ENCODE measurements at places on chromosomes 7 and 10.

DNA sequence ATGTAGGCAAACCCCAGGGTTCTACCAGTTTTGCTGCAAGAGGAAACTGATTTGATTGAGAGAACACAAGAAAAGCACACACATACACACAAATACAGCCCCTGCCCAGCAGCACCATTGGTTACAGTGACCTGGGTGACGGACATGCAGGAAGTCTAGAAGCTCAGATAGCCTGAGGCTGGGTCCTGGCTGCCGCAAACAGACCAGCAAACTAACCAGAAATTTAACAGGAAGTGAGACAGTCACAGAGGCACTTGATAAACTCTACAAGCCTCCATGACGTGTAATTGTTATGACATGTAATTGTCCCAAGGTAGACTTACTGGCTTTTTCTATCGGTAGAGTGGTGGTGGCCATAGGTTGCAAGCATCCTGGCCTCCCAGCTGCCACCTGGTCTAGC, 58.9 kb downstream of the PRKAR2B start:
- no peak for DNase-seq

GRCh38 chr7:102140952-102141370, 145.7 kb upstream of the SH2B2 start:
- DNase-seq, result no peak

GRCh38 chr10:29756451-29756850, 121.7 kb upstream of the SVIL start:
- no peak for DNase-seq

DNA sequence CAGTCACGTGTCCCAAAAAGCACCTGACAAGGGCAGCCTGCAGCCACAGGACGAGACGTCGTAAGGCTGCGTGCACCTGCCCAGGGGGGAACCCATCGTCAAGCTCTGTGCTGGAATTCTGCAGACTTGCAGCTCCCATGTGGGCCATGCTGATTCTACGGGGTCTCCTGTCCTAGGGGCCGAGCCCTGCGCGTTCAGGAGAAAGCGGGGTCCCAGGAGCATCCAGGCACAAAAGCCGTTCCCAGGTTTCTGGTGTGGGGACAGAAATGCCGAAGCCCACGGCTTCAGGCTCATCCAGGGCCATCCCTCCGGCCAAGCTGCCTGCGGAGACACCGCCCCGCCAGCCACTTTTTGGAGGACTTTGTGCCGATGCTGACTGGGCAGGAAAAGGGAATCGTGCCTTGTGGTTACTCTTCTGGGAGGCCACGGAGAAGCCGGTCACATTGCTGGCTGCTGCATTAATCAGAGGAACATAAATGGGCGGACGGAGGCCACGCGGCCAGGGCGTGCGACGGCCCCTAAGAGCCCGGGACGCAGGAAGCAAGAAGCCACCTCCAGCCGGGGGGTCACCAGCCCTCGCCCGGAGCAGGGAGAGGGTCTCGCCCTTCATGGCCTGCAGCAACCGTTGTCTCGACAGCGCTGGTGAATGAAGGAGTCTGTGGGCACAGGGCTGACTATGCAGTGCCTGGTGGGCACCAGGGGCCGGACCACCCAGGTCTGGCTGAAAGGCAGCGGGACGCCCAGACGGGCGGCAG, 62.6 kb upstream of the PDGFA start:
- DNase-seq, result no peak

- no peak for DNase-seq
Measured at GRCh38 chr10:60299961-60300883, 89.5 kb downstream of the ANK3 start.

DNA sequence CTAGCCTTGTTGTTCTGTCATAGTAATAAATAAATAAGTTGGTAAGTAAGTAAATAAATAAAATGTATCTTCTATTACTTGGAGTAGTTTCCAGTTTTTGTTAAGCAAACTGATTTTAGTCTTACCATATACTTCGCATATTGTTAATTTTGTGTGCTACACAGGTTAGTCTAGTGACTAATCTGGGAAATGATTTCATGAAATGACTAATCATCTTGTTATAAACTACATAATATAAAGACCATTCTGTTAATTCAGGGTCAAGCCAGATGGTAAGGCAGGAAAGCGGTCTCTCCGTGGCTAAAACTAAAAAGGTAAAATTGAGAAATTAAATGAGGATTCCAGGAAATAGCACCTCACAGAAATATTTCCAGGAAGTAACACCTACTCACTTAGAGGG, 58.5 kb upstream of the FOXP2 start:
- DNase-seq, result no peak

- no peak for DNase-seq
Measured at GRCh38 chr10:118028619-118029018, 18.1 kb downstream of the RAB11FIP2 start.

GRCh38 chr10:12661671-12662070, 312.3 kb downstream of the CAMK1D start:
- DNase-seq, result no peak

DNA sequence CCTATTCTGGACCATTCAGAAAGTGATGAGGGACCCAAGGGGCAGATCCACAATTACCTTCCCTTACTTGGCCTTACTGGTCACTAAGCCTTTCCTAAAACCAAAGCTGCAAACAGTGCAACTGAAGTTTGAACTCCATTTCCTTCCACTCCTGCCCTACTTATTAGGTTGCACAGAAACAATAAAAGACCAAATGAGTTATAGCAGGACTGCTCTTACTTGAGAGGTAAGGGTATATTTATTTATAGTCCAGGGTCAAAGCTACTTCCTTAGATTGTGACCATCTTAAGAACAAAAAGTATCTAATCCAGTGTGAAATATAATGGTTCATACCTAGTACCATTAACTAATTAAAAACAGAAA, 27.0 kb downstream of the CDK6 start:
- DNase-seq, result no peak

- DNase-seq, result no peak
Measured at GRCh38 chr7:65938336-65938895, 43.6 kb downstream of the GUSB start.

GRCh38 chr7:108239501-108240225, 109.5 kb upstream of the LAMB4 start:
- no peak for DNase-seq

- no peak for DNase-seq
Measured at GRCh38 chr10:67804395-67804678, 33.7 kb downstream of the DNAJC12 start.

DNA sequence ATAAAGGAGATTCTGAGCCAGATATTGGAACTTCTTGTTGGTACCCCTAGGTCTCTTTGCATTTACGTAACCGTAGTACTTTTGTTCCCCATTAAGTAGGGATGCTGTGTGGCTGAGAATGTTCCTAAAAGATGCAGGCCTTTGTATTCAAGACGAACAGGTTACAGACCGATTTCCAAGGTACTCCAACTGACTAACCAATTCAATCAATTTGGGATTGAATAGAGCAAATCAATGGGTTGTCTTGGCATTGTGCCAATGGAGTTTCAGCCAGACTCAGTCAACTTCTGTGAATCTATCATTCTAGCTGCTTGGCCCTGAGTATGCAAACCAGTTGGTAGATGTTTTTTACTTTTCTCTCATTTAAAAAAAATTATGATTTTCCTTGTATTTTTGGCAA, 347.3 kb upstream of the NPVF start:
- DNase-seq, result no peak

DNA sequence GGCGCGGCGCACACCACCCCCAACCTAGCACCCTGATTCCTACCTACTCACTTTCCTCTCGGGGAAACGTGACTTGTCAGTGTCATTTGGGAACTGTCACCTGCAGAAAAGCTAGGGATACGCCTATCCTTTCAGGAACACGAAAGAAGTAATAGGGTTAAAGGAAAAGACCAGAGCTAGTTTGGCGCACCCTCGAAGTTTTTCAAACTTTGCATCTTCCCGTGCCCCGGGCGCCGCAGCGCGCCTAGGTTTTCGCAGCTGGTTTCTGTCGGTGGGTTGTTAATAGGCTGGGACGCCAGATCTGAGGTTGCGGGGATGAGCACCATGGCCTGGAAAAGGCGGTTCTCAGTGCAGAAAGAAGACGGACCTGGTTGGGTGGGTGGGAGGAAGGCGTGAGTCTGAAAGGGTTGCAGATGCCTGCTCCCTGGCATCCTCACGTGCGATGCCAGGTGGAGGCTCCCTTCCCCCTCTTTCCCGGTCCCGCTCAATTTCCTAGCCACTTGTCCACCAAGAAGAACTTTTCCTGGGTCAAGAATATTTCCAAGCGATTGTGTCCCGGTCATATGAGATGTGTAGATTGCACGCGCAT, 568 bp upstream of the MEOX2 start:
- DNase-seq, result no peak

GRCh38 chr7:127705461-127705959, 53.5 kb downstream of the SND1 start:
- DNase-seq, result no peak

- DNase-seq, result no peak
Measured at GRCh38 chr10:1686491-1686749, 50.9 kb downstream of the ADARB2 start.

- DNase-seq, result no peak
Measured at GRCh38 chr10:114547056-114547455, 111.0 kb downstream of the ABLIM1 start.

DNA sequence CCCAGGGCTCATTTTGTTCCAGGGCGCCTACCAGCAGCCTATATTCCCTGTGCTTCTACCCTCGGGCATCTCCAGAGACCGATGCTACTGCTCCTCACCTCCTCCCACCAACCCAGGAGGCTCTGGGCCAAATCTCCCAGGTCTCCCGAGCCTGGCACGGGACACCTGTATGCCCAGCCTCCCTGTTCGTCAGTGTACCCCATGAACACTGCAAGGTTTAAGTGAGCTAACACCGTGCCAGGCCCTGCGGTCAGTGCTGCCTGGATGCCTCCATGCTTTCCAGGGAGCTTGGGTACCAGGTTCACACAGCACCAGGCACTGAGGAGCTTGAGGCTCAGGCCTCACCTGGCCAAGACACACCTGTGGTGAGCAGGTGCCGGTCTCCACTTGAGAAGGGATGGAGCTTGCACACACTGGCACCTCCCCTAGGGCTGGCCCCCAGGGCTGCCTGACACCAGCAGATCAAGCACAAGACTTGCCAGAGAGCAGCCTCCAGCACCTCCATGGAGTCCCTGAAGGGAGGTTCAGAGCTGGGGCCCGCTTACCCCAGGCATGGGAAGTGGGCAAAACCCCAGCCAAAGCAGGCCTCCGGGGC, 80.3 kb downstream of the FAM53B start:
- DNase-seq, result no peak

- DNase-seq, result no peak
Measured at GRCh38 chr7:124369310-124369709, 336.4 kb upstream of the TMEM229A start.

- DNase-seq, result no peak
Measured at GRCh38 chr7:97012365-97013133, 7.2 kb downstream of the DLX6 start.

- no peak for DNase-seq
Measured at GRCh38 chr7:84372155-84372621, 177.6 kb upstream of the SEMA3A start.

GRCh38 chr7:24366876-24367275, 82.9 kb downstream of the NPY start:
- no peak for DNase-seq

DNA sequence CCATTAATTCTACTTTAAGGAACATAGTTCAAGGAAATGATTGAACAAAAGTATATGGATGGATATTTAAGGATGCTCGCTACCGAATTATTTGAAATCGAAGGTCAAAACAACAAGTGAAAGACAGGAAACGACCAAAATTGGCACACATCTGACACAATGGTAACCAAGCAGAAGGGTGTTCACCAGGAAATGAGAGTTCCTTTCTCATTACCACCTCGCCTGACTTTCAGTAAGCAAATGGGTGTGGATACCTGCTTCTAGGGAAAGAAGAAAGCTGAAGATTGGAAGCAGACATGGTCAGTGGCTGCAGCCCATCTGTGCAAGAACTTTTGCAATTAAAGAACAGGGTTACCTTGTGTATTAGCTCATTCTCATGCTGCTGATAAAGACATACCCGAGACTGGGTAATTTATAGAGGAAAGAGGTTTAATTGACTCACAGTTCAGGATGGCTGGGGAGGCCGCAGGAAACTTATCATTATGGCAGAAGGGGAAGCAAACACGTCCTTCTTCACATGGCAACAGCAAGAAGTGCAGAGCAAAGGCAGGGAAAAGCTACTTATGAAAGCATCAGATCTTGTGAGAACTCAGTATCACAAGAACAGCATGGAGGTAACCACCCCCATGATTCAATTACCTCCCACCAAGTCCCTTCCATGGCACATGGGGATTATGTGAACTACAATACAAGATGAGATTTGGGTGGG, 6.2 kb upstream of the TMEM273 start:
- no peak for DNase-seq

GRCh38 chr10:33187427-33187999, 147.0 kb downstream of the NRP1 start:
- no peak for DNase-seq

- no peak for DNase-seq
Measured at GRCh38 chr7:1721047-1721690, 51.1 kb downstream of the ELFN1 start.

DNA sequence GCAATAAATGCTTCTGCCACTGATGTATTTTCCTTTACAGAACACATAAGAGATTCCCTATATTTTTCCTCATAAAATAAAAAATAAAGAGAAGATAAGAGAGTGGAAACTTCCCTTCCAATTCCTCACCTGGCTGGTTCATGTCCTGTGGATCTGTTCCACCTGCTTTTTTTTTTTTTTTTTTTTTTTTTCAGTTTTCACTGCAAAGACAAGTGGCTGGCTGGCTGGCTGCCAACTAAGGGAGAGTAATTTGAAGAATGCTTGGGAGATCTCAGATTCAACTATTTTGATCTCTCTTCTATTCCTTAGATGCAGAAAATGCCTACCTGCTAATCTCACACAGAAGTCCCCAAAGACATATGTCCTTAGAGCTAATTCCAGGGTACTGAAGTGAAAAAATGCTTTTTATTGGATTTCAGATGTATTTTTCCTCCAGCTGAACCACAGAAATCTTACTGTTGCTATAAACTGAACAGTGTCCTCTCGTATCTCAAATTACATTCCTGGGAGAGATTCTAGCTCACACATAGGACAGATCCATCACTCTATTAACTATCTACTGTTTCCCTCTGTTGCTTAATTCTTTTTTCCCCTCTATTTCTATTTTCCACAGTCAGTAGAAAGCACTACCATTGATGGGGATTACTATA, 120.8 kb downstream of the NRCAM start:
- DNase-seq, result no peak

- no peak for DNase-seq
Measured at GRCh38 chr10:60825520-60825919, 47.2 kb downstream of the CDK1 start.

- peak; percentile 21 for DNase-seq
Measured at GRCh38 chr10:102714621-102715455, at the start of gene SFXN2. TSS of gene SFXN2 (plus strand) at chr10:102714636. CDS start at chr10:102726637, 12,001 bp downstream.

GRCh38 chr7:100141555-100141949, 7.2 kb upstream of the LAMTOR4 start:
- no peak for DNase-seq

DNA sequence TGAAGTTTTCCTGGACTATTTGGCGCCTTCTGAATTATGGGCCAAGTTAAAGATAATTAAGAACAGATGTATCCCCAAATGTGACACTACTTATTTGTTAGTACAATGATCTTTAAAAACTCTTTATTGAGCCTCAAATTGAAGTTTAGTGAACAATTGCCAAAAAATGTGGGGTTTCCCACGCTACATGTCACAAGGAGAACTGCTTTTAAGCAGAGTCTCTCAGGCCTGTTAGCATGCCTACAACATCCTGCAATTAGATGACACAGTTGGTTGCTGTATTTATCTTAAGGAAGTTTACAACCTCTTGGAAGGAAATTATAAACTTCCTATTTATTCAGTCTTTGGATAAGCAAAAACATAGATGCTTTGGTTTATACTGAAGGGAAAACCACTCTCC, 733.0 kb downstream of the TNS3 start:
- no peak for DNase-seq

- no peak for DNase-seq
Measured at GRCh38 chr7:117648203-117648866, 168.5 kb downstream of the CFTR start.

GRCh38 chr7:23531050-23531793, 559 bp downstream of the TRA2A start:
- peak; percentile 6 for DNase-seq

Measured in stimulated activated CD4-positive, alpha-beta T cell treated with anti-CD3 and anti-CD28 coated beads, Interleukin-15, amount 100 ng/mL, for 1 hour (primary cell).